Cortex of kidney (tissue), 1 donor: ENCODE measurements at places on chromosomes 7 and 10.

DNA sequence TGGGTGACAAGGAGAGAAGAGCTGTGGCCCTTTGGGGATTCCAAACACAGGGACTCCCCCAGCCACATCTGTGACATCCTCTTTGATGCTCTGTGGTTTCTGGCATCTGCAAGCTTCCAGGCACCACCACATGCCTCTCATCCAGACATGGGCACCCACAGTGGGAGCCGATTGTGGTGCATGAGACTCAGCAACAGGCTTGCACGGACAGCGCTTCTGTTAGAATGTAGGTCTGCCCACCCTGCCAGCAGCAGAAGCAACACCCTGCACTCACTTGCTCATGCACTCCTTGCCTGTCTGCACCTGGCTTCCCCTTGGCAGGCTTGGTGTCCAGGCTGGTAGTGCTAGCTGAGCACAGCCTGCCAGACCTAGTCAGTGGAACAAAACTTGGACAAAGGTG, 735.0 kb upstream of the ZWINT start:
- DNase-seq = no peak

- DNase-seq = no peak
These were observed 52.7 kb upstream of the VIPR2 start for GRCh38 chr7:159197066-159197975.

- no peak for DNase-seq
These were observed 13.1 kb upstream of the SGMS1 start for GRCh38 chr10:50636618-50637579.

- no peak for DNase-seq
These were observed 159.7 kb downstream of the SGMS1 start for GRCh38 chr10:50464004-50464409.

GRCh38 chr7:135697276-135698049, 30.5 kb downstream of the SLC13A4 start:
- no peak for DNase-seq

GRCh38 chr10:2798336-2799022, 268.9 kb upstream of the PFKP start:
- no peak for DNase-seq

DNA sequence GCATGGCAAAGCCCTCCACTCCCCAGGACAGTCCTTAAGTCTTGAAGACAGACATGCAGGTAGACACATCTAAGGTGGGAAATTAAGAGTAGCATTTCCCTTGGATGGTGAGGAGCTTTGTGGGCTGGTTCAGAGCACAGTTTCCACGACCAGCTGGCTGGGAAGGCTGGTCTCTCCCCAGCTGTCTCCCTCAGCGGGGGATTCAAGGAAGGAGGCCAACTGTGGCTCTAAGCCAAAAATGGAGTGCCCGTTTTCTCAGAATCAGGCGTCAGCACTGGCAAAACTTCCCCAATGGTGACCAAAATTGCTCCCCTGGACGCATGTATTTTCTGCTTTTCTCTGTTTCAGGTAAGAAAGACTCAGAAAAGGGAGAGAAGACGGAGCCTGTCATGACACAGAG, 230.6 kb upstream of the FZD8 start:
- no peak for DNase-seq

- no peak for DNase-seq
These were observed 87.0 kb upstream of the IGFBP3 start for GRCh38 chr7:46007990-46008643.

DNA sequence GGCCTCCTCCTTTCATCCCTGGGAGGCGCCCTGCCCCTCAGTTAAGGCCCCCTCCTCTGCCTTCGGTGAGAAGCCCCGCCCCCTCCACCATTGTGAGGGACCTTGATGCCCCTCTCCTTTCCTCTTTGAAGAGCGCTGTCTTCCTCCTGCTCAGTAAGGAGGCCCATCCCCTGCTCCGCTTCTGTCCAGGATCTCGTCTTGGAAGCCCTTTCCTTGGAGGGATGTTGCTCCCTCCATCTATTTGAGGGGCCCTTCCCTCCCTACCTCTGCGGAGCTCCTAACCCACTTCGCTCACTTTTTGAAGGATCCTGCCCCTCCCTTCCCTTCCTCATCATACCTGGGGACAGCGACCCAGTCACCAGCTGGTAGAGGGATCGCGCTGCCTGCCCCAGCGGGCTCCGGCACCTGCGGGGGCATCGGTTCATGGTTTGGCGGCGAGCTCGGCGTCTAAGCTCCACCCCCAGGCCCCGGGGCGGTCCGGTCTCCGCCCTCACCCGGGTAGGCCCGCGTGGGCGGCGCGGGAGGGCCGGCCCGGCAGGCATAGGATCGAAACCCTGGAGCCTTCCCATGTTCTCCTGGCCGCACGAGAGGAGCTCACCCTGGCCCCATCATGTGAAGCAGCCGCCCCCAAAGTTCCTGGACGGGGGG, 4.1 kb downstream of the KCNIP2 start:
- no peak for DNase-seq

- DNase-seq = no peak
These were observed 869 bp upstream of the TBX20 start for GRCh38 chr7:35254496-35255442.

DNA sequence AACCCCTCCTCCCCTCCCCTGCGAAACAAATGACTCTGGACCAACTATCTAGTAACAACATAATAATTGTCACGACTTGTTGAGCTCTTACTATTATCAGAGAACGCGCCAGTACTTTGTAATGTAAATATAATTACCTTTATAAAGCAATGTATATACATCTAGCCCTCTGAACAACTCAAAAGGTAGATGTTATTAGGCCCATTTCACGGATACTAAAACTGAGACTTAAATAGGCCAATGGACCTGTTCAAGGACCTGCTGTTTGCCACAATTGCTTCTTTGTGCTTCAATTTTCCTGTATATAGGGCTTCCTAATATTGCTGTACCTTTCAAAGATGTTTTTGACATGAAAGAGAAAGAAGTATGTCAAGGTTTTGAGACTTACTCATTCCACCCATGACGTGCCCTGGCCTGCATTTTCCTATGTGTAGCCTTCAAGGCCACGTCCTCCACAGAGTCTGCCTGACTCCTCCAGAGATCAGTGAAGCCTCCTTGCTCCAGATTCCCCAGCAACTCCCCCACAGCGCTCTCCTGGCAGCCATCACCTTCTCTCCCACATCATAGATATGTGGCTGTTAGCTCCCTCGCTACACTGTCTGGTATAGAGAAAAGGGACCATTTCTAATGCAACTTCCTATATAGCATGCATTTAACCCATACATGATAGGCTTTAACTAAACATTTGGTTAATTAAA, 156.6 kb downstream of the SKIDA1 start:
- no peak for DNase-seq

DNA sequence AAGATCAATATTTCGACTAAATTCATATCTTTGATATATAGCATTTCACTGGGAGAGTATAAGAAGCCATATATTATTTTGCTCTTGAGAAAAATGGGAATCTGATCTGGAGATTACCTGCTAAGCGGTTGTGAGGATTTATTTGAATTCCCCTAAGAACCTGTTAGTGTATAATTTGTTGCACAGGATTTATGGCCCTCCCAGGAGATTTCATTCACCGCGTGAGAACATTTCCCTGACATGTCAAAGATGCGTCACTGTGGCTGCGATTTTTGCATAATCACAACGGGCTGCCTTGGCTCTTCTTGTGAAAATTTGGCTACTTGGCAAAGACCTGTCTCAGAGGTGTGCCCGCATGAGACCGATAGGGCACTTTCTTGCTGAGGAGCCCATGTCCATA, 184.7 kb upstream of the PFKP start:
- DNase-seq = no peak

- DNase-seq = no peak
These were observed 81.8 kb downstream of the SPAG6 start for GRCh38 chr10:22427101-22427500.

- DNase-seq = no peak
These were observed 4.3 kb upstream of the JAKMIP3 start for GRCh38 chr10:132061465-132061864.

DNA sequence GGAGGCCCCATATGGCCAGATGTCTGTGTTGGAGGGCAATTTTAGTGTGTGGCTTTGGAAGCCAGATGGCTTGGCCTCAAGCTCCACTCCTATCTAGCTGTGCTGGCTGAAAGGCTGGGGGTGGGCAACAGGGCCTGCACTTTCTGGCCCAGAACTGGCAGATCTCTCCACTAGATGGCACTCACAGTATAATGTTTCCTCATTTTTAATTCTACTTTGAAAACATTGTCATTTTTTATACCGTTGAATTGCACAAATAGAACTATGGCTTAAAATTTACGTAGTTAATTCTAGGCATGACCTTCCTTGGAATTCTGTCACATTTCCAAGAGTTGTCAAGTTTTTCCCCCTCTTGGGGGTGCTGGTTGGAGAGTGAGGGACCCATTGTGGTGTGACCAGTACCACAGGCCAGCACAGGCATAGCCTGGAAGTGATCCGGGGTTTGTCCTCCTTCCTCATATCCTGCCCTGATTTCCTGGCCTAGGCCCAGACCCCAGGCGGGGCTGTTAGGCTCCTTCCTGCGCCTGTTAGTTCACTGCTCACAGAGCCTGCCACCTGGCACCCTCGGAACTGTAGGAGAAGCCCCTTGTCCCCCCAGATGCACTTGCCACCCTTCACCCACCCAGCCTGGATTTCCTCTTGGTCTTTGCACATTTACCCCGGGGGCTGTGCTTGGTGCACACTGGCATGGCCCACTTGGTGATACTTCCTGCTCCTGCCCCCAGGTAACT, 52.8 kb downstream of the ARHGAP22 start:
- DNase-seq = no peak

DNA sequence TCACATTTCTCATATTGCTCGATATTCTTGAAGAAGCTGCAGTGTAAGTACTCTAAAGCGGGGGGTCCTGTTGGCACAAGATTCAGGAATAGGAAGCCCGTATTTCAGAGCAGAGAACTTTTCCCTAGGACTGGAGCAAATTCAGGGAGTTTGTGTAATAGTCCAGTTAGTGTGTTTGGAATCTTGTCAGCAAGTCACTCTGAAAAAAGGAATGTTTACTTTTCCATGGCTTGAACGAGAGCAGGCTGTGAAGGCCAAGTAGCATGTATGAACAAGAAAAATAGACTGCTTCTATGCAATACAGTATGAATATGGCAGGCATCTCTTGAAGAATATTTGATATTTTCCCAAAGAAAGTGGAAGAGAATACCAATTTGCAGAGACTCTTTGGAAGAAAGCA, 39.8 kb downstream of the CDC123 start:
- no peak for DNase-seq

DNA sequence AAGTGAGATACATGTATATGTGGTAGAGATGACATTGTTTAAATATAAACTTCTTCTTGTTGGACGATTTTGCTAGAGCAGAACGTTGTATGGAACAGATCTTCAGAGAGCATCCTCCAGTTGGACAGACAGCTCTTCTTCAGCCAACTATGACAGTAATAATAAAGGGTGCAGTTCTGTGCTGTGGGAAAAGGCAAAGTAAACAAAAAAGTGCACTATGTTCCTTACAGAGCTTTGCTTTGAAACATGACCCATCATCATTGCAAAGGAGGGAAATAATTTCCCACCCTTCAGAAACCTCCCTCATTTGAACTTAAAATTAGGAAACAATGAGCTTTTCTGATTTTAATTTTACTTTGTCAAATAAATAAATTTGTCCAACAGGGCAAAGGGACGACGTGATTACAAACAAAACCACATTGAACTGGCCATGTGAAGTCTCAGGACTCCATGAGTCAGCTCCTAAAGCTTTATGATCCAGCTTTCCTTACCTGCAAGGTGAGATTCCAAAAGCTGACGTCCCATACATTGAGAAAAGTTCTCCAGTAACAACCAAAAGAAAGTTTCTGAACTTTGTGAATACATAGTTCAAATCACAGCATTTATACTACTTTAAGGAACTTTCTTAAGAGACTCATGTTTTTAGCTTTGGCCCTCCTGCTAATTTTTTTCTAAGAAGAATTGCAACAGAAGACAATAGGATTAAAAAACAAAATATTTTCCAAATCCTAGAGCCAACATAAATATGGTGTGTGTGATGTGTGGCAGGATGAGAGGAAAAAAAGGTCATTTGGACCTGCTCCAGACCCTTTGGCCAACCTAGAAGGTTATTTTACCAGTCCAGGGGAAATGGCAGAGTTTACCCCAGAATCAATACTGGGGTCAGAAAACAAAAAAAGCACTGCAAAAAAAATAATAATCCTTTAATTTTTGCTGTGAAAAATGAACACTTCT, 565.4 kb upstream of the NRP1 start:
- no peak for DNase-seq

GRCh38 chr10:24208661-24209431, at the start of gene KIAA1217:
Gene KIAA1217 (plus strand): TSS chr10:24209138. CDS start chr10:24209194, 56 bp downstream.
- no peak for DNase-seq

DNA sequence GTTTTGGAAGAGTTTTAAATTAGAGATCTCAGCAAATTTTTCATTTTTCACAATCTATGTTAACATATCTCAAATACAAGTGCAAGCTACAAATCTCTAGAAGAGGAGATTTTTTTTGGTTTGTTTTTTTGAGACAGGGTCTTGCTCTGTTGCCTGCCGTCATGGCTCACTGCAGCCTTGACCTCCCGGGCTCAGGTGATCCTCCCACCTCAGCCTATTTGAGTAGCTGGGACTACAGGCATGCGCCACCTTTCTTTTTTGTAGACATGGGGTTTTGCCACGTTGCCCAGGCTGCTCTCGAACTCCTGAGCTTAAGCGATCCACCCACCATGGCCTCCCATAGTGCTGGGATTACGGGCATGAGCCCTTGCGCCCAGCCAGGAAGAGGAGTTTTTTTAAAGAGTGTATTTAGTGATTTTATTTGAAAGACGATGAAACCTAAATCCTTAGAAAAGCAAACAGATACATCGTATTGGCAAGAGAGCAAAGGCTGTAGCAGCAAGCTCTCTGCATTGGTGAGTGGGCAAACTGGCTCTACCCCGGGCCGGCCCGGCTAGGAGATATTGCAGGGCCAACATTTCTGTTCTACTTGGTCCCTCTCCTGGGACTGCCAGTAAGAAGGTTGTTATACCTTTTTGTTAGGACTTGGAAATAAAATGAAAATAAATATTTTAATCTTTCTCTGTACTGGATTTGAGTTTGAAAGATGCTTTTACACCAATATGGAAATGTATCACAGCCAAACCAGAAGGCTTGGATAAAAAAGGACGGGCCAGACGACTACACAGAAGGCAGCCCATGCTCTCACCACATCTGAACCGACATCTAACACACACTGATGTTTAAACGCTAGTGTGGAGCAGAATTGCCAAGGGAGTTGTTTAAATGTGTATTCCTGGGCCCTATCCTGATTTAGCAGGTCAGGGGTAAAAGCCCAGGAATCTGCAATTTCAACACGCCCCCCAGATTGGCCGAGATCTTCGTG, 49.6 kb upstream of the RHEB start:
- no peak for DNase-seq

DNA sequence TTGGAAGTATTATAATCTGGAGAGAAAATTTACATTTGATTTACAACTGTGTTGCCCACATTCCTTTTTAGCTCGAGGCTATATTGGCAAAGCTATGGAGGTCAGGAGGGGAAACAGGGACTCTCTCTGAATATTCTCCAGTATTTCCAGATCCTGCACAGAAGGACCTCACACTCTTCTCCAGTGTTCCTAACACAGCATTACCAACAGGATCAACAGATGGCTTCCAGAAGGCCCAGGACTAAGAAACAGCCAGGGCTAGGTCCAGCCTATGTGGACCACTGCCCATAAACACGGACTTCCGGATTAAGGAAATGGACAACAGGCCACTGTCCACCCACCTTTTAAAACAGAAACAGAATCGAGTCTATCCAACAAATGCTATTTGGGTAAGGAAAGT, 65.3 kb downstream of the CHCHD3 start:
- no peak for DNase-seq
